ENCODE measurements at places on chromosomes 7 and 10.

- DNase-seq, result no peak
These were observed 133.3 kb downstream of the PHTF2 start for GRCh38 chr7:77931841-77932240.

DNA sequence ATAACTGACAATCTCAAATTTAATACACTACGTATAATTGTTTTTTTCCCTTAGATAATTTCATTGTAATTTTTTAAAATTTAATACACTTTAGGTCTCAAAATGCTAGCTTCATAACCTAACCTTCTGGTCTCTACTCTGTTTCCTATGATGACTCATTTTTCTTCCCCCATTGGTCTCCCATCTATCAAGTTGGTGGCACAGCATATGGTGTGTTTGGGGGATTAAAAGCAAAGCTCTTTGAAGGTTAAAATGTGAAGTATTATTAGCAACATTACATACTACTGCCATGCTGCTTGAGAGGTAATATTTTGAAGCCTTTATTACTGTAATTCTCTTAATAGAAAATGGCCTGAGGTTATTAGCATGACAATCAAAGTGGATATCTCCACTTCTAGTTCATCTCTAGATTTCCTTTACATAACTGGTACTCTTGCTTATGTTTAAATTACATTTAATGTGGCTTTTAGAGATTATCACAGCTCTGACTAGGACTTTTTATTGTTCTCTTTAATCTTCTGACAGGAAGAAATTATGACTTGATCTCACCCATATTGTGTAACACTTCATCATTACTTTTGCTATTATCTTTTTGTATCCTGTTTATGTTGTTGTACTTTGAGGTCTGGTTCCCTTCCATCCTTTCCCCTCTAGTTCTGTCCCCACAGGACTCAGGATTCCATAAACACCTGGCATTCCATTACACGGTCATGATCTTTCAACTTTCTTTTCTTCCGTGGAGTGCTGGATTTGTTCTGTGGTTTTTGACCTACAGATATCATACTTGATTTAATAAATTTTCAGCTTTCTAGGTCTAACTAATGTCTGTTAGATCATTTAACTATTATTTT lies 185.1 kb downstream of the SEMA3D start:
- DNase-seq, result no peak

DNA sequence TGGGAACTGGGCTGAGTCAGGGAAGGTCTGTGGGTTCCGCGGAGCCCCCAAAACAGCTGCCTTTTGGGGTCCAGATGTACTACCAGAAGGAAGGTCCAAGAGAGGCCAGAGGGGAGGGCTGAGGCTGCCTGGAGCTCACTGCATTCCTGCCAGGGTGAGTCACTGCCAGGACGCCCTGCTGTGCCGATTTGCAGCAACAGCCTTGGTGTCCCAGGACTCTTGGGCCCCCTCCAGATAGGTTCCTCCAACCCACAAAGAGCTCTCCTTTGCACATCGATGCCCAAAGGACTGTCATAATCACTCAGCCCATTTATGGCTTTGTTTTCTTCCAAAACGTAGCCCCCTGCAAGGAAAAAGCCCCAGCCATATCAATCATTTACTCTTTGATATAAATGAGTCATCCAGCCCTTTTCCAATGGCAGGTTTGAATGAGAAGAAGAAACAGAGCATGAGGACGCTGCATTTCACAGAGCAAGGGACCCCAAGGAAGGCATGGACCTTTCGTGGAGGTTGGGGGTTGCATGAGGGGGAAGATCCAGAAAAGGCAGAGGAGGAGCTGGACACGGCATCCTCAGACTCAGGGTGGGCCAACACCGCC lies 32.2 kb upstream of the COL13A1 start:
- DNase-seq, result peak; percentile 82

- DNase-seq, result no peak
These were observed 117.6 kb downstream of the DNAJC1 start for GRCh38 chr10:21885940-21886339.

GRCh38 chr10:81108516-81109199 lies 571.0 kb downstream of the SH2D4B start:
- no peak for DNase-seq

- DNase-seq, result no peak
These were observed 34.0 kb upstream of the CYTH3 start for GRCh38 chr7:6306471-6306870.

DNA sequence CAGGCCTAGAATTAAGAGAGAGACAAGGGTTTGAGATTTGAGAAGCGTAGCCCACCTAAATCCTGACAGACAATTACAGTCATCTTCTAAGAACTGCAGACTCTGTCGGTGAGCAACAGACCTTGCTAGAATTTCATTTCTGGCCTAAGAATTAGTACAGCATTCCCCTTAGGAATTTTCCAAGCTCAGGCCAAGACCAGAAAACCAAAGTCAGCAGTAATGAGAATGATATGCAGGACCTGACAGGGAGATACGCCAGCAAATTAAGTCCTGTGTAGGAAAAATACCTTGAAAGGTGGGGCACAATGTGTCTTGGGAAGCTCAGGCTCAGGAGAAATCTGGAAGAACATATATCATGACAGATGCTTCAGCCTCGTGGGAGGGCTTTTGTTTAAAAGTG lies 52.7 kb upstream of the HERPUD2 start:
- DNase-seq, result peak; percentile 72

DNA sequence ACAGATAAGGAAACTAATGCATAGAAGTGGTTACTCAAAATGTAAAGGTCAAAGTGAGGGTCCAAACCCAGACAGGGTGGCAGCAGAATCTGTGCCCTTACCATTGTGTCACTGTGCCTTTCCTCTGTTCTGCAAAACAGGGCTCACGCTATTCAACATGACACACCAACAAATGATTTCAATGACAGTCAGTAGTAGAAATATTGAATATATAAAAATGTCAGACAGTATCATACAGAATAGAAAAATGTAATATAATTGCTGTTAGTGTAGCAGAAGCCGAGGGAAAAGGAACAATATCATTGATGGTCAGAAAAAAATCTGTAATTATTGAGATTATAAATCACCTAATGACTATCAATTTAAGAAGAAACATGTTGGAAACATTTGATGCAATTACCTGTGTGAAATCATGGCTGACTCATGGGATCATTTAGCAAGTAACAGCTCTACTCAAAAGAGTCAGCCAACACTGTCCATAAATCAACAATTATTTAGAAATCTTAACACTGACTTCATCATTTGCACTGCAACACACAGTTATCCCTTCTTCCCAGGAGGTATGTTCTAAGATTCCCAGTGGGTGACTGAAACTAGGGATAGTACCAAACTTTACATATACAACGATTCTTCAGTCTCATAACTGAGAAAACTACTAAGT lies 198.7 kb downstream of the DGKI start:
- no peak for DNase-seq

- DNase-seq, result peak; percentile 97
These were observed 318.5 kb downstream of the GPR158 start for GRCh38 chr10:25493122-25493893.

DNA sequence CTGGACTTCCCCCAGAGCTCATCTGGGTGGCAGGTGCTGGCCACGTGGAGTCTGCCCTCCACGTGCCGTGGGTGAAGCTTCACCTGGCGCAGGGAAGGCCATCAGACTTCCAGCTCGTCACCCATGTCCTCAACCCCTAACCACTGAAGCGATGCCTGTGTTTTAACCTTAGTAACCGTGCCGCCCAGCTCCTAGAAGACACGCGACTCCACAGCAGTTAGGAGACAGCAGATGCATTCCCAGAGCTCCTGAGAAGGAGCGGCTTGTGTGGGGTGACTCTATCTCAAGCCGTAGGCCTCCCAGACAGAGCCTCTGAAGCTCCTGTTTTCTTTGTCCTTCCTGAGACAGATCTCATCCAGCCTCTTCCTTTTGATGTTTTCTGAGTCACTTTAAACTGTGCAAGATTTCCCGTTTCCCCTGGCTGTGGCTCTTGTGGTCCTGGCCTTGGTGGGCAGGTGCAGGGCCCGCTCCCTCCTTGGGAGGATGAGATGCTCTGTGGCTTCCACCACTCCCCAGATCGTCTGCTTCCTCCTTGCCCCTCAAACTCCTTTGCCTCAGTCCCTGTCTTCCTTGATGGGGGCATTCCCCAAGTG lies 41.4 kb upstream of the AP5Z1 start:
- no peak for DNase-seq

GRCh38 chr7:18473119-18473518 lies 22.4 kb upstream of the HDAC9 start:
- DNase-seq, result no peak

GRCh38 chr7:4052130-4052529 lies 630.0 kb upstream of the FOXK1 start:
- peak; percentile 50 for DNase-seq

- DNase-seq, result peak; percentile 43
These were observed 320.1 kb upstream of the NFE2L3 start for GRCh38 chr7:25831831-25832411.

- no peak for DNase-seq
These were observed 7.5 kb downstream of the EPDR1 start for GRCh38 chr7:37927773-37928444.

GRCh38 chr10:91043173-91043910 lies 122.5 kb upstream of the ANKRD1 start:
- peak; percentile 46 for DNase-seq

GRCh38 chr7:55573234-55573900 lies 1.1 kb upstream of the VOPP1 start:
- DNase-seq, result no peak

DNA sequence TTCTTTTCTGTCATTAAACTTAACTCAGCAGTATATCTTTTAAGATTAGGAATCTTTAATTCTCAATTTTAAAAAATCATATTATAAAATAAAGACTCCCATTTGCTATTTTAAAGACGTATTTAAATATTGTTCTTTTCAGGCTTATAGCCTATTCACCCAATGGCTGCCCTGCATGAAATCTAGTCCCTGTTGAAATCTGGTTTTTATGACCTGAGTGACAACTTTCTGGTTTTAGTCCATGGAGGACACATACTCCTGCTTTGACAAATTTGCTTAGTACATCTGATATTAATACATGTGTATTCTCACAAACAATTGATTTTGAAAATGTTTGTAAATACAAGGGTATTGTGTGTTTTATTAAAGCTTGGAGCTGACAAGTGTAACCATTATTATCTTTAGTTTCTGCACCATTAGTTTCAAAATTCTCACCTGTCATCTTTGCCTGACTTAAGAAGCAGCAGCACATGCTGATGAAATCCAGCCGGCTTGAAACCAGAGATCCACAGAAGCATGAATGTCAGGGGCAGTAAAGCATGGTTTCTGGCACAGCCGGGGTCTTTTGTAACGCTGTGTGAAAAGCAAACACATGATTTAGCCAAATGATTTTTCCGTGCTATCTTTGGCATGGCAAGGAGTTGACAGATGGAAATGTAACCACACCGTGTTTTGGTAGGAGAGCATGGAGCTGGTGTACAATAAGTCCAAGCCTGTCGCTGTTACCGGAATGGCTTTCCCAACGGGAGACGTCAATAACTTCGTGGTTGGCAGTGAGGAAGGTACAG lies 262.8 kb downstream of the DYNC1I1 start:
- DNase-seq, result no peak

DNA sequence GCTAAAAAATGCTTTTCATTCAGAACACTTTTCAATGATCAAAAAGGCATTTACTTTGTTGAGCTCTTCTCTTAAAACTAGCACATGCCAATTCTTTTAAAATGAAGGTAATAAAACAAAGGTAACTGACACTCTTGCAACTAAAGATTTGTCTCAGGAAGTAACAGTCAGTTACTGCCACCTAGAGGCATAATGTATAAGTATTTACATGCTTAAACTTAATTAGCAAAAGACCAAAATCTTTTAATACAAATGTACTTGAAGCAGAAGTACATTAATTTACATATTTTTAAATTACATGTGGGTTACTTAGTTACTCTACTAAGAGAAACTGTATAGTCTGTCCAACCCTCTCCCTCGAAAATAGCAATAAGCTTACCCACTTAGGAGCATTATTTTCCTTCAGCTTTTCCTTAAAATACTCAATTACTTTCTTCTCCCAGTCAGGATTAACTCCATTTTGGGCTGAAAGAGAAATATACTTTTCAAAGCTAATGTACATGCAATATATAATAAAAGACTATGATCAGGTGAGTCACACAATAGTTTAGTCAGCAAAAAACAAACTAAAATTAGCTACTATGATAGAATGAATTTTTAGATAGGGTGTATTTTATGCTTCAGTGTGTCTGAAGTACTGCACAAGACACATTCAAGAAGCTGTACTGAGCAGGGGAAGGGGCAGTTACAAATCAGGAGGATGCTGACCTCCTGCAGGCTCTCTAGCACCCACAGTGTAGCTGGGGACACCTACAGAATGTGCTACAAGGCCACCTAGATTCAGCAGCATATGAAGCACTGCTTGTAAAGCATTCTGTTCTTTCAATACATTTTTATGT lies 13.0 kb downstream of the MCMBP start:
- peak; percentile 50 for DNase-seq

GRCh38 chr10:60237977-60238758 lies 151.5 kb downstream of the ANK3 start:
- peak; percentile 50 for DNase-seq
